ENCODE measurements at places on chromosomes 5 and 9.

GRCh38 chr9:121858788-121859187 is 207.4 kb downstream of the DAB2IP start:
- no peak for DNase-seq

GRCh38 chr5:7828269-7828668 is 22.7 kb downstream of the CFAP90 start:
- DNase-seq = no peak

DNA sequence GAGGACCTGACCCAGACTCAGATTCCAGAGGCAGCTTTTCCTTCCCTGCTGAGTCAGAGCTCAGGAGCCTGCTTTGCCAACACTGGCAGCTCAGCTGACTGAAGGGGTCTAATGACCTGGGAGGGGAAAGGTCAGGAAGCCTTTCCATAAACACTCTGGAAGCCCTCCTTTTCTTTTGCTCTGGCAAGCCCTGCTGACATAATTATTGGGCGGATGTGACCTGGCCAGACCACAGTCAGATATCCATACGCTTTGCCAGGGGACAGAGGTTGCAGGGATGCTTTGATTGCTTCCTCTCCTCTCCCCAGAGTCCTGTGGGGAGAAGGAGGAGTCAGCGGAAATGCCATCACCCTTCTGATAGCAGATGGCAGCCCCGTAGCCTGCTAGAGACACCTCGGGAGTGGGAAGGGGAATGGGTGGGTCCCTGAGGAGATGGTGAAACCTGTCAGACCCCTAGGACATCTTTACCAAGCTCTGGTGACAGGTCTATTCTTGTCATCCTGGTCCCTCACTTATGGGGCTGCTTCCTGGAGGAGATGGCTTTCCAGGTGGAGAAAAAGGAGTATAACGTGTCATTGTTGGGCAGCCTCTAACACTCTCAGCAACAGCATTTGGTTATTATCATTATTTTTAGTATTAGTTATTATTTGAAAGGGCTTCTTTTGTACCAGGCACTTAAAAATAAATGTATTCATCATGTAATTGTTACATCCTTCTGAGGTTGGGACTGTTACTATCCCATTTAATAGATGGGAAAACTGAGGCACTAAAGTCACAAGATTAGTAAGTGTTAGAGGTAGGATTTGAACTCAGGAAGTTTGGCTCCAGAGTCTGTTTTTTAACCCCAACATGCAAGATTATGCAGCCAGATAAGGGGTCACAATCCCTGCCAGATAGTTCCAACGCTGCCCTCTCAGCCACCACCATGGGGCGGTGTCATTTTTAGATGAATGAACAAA is 11.6 kb downstream of the COL27A1 start:
- no peak for DNase-seq

DNA sequence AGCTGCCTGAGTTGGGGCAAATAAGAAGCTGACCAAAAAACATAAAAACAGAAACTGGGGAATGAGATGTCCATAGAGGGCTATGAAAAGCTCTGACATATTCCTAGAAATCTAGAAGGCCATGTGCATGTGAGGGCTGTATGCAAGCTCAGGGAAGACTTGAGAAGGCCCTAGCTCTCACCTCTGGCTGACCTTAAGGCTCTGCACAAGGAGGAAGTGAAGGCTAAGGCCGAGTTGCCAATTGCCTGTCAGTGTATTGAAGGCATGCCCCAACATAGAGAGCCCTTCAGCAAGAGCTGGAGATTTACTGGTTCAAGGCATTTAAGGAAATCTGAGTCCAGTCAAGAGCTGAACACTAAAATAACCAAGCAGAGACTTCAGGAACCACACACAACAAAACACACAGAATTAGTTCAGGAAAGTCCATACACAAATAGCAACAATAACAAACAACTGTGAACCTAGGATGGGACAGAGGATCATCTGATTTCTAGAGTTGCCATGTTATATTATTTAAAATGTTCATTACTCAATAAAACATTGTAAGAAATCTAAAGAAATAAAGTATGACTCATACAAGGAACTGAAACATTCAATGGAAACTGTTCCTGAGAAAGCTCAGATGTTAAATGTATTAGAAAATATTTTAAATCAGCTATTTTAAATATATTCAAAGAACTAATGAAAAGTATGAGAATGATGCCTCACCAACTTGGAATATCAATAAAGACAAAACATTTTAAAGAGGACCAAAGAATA is 161.8 kb downstream of the AUH start:
- no peak for DNase-seq

DNA sequence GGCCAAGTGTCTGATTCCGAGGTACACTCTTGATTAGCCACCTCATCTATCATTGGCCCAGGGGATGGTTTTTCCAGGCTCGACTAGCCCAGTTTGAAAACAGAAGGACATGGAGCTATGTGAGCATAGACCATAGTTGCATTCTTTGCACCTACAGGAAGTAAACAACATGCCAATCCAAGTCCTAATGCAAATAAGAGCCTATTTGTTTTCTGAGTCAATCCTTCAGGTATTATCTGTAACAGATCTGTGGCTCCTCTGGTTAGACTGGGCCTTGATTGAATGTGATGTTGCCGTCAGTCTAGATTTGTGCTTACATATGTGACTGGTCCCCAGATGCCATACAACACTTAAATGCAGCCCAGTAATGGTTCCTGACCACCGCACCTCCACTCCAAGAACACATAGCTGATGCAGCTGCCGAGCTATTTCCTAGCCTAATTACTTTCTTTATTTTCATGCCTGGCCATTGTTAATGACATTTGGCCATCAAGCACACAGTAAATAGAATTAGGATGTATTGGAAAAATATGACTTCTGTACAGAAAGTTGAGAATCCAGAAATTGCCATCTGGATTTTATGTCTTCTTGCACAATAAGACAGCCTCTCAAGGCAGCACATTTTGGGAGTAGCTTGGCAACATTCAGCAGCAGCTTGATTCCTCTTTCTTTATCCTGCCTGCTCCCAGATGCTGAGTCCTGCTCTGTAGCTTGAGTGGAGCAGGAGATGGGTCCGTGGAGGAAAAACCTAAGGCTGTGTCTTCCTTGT is 29.5 kb upstream of the ARHGAP26 start:
- DNase-seq = no peak

GRCh38 chr5:52007230-52007858 is 624.1 kb downstream of the ISL1 start:
- DNase-seq = peak; percentile 1
